ENCODE measurements at places on chromosomes 16 and 17. TPM values are rescaled to one million over a fixed set of nuclear protein-coding genes. Genes with fewer than 3 reads are reported as not detected.

The PRRT2 gene
- 26.6 TPM for total RNA-seq

The CD300LF gene
- not detected for total RNA-seq

The PRSS21 gene
- total RNA-seq: 2.2 TPM

The ITGA2B gene
- total RNA-seq: 0.56 TPM

The CCL8 gene
- total RNA-seq: not detected

The KRT33A gene
- not detected for total RNA-seq
